Mucosa of descending colon (tissue), 3 donors: ENCODE measurements at places on chromosomes 16 and 17. TPM values are rescaled to one million over a fixed set of nuclear protein-coding genes. Genes with fewer than 3 reads are reported as not detected.
A peak's percentile ranks its signal among the peaks of the same experiment; 100 is the strongest.

IL17C gene
- total RNA-seq, result not detected

GRCh38 chr17:45353043-45353442 is 36.2 kb upstream of the MAP3K14 start:
- DNase-seq, result no peak

DNA sequence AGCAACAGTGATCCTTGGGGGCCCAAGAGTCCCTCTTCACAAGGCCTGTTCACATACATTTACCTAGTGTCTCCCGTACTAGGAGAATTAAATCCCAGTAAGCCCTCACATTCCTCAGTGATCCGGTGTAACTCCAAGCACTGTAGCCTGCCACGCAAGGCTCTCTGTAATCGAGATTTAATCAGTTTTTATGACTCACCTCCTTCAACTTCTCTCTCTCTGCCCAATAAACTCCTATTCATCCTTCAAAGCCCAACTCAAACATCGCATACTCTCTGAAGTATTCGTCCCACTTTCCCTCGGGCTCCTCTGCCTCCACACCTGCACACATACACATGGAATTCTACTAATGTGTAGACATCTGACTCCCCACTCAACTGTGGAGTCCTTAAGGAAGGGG is 141.8 kb downstream of the CMIP start:
- DNase-seq, result no peak

DNA sequence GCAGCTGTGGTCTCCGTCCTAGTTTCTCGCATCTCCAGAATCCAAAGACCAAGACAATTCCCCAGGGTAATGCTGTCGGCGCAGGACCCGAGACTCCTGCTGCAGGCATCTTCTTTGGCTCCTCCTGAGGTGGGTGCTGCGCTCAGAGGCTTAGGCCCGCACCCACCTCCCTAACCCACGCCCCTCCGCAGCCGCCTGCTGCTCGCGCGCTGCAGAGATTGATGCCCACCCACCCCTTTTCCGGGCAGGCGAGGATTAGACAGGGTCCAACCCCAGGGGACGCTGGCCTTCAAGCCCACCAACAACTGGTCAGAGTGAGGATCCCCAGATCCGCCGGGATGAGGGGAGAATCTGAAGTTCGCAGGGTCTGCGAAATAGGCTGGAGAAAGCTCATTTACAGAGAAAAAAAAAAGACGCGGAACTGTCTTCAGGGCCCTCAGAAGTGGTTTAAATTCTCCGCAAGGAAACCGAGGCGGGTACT is 27.9 kb downstream of the SLFN11 start:
- DNase-seq, result no peak

- DNase-seq, result no peak
Observed at GRCh38 chr17:21096874-21097273, 29.9 kb upstream of the DHRS7B start.

GRCh38 chr17:5516060-5516792 is 29.9 kb downstream of the MIS12 start:
- DNase-seq, result no peak

DNA sequence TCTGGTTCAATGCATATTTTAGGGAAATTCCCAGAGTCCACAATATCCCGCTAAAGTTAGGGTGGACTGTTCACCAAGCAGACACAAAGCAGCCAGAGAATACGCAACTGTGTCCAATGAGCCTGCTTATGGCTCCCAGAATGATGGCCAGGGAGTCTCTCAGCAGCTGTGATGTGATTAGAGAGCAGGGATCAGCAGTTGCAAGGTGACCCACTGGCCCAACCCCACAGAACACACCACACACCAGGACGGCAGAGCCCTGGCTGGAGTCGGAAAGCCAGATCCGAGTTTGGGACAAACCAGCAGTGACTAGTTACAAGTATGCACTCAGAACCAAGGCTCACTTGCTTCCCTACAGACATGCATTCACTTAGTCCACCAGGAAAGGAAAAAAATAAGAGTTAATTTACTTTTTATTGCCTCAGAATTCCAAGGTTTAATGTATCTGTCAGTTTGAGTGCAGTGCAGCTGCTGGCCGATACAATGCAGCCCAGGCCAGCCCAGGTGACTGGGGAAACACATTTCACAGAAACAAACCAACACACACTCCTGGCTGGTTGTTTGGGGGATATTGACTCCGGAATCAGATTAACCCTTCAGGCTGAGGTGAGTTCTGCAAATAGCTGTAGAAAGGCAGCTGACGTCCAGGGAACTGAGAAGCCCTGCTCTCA is 121.7 kb downstream of the HIC1 start:
- no peak for DNase-seq

- DNase-seq, result peak; percentile 87
Observed at GRCh38 chr16:2474877-2475412, at the start of gene TBC1D24. Gene TBC1D24 (plus strand): TSS chr16:2475127. CDS start chr16:2496149, 21,022 bp downstream.

DNA sequence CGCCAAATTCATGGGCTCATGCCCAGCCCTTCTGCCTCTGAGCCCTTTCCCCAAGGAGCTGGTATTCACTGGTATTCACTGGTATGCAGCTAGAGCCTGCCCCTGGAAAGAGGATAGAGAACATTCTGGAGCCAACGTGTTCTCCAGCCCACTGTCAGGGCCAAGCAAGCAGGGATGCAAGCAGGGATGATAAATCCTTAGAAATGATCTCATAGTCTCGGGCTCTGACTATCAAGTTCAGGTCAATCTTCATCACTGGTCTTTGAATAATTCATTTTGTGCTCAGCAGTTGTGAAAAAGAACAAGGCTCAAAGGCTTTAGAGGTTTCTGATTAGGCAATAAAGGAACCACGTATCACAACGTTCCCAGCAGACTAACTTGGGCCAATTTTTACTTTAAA is 57.3 kb downstream of the CACNG5 start:
- no peak for DNase-seq

DNA sequence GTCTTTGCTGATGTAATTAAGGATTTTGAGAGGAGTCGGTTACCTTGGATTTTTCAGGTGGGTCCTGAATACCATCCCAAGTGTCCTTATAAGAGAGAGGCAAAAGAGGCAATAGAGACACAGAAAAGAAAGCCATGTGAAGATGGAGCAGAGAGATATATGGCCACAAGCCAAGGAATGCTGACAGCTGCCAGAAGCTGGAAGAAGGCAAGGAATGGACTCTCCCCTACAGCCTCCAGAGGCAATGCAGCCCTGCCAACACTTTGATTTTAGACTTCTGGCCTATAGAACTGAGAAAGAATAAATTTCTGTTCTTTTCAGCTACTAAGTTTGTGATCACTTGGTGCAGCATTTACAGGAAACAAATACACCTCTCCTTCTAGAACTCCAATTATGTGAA is 8.2 kb upstream of the RNFT1 start:
- no peak for DNase-seq

GAS7 gene
- total RNA-seq, result 6.4 TPM

DNA sequence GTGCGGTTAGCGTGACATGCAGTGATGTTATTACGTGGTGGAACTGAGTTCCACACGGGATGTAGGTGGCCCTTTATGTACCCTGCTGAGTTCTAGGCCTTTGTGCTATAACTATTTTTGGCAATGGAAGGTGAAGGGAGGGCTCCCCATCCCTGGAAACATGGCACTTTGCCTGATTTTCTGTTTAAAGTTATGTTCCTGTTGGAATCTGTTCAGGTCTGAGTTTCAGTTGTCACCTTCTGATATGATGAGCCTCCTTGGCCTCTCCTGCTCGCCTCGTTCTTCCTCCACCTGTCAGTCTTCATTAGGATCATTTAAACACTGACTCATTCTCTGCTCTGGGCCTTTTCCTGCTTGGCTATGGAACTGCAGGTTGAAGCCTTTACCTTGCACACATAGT is 200.6 kb downstream of the FTO start:
- DNase-seq, result no peak

CEP20 gene
- 26.8 TPM for total RNA-seq

DNA sequence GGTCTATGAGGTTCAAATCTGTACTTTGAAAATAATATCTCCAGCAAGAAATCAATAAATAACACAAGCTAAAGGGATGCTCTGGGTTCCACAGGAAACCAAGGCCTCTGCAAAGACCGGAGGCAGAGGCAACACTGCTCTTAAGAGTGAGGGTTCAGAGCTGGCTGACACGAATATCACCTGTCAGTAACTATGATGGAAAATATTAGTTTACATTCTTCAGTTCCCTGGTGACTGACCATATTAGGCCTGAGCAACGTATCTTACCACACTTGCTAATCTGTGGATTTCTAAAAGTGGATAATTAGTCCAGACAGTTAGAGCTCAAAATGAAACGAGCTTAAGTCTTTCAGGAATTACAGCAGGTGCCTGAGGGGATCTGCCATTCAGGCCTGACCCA is 459.3 kb downstream of the HS3ST3B1 start:
- DNase-seq, result no peak

DNA sequence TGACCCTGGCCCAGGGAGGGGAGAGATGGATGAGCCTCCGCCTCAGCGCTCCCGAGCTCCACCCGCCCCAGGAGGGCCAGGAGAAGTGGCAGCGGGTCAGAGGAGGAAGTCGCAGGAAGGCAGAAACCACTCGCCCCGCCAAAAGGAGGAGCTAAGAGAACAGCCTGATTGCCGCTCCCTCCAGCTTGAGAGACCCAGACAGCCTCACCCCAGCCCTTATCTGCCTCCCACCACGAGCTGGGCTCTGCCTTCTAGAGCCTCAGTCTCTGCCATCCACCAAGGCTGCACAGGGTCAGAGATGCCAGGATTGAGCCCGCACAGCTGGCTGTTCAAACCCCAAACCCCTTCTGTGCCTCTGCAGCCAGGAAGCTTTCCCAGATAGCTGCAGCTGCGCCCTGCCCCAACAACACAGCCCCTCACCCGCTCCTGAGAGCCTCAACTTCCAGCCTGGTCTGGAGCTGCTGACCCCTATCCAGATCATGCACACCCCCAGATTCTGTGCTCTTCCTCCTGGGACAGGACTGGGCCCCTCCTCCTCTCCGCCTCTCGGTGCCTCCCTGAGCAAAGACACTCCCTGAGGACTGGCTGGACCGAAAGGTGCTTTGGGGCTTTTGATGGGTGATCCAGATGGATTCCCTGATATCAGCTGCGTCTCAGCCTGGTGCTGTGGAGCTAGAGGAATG is 1.0 kb upstream of the ATP2A3 start:
- peak; percentile 91 for DNase-seq

DNA sequence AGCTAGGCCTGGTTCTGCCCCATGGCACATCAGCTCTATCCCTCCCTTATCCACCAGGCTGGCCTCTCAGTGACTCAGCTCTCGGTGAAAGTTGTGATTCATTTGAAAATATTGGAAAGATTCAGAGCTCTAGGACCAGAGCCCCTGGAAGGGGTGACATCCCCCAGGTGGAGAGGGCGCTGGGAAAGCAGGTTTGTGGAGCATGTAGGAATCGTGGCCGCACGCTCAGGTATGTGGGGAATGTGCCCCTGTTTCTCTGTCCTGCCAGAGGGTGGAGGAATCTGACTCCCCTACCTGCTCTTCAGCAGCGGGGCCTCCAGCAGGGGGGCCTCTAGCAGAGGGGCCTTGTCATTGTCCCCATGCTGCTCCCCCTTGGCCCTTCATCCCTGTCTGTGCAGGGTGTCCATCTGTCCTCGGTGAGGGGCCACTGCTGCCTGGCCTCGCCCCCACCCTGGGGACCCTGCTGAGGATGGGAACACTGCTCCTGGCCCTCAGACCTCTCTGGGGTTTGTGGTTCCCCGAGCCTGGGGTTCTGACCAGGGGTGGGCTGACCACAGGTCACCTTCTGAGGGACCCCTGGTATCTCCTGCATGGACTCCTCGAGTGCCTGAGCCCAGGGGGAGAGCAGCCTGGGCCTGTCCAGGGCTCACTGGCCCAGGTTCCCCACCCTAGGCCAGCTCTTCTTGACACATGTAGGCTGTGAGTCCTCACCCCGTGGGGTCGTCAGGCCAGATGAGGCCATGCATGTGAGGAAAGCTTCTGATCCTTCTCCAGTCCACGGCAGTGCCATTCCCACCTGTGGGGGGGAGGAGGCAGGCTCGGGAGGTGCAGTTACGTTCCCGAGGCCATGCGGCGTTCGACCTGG is 47.5 kb downstream of the NT5M start:
- no peak for DNase-seq

DNA sequence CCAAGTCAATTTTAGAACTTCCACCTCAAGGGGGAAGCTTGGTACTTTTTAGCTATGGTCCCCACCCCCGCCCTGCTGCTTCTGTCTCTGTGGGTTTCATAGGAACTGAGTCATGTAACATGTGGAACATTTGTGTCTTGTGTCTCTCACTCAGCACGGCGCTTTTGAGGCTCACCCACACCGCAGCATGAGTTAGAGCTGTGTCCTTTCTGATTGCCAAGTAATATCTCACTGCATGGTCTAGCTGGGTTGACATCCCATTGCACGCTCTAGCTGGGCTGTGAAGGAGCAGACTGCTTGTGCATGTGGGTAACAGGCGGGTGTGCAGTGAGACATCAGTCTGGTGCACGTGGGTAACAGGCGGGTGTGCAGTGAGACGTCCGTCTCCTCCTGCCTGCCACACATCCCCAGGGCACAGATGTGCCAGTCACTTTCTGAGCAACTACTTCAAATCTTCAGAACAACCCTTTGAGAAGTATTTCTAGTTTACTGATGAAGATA is 26.4 kb upstream of the SLC7A5 start:
- peak; percentile 45 for DNase-seq
